ENCODE measurements at places on chromosomes 2 and 18.
A peak's percentile ranks its signal among the peaks of the same experiment; 100 is the strongest.

DNA sequence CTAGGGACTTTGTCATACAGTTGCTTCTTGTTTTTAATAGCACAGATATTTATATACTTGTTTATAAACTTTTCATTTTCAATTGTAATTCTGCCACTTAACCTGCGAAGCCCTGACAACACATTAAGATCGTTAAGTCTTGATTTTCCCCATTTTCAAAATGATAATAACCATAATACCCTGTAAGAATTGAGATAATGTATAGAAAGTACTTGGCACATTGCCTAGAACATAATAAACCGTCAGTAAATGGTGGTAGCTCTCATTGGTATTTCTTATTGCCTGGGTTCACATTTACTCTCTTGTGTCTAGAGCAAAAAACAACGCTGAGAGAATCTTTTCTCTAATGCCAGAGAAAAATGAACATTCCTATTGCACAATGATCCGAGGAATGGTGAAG, 18.6 kb downstream of the PTCD3 start:
- DNase-seq = no peak

DNA sequence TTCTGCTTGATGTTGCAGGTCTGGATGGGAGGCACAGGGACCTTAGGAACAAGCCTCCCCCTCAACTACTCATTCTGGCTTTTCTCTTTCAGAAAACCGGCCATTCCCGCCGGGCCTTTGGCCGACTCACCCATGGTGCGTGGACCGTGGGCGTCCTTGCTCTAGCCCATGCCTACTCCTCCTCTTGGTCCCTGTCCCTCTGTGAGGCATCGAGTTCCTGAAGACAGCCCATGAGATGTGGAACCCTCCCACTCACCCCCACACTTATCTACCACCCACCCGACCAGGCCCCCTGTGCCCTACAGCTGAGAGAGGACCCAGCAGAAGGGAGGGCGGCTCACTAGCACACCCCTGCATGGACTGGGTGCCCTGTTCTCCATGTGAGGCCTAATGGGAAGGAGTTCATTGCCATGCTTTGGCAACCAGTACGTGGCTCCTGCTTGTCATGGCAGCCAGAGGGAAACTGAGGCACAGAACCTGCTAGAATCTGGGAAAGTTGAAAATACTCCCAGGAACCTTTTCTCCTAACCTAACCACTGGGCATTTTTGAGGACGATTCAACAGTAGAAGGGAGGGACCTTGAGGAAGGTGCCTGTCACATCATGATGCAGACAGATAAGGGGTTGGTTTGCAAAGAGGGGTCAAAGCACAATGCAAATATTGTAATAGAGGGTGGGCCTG, 8.5 kb downstream of the SPEG start:
- no peak for DNase-seq

DNA sequence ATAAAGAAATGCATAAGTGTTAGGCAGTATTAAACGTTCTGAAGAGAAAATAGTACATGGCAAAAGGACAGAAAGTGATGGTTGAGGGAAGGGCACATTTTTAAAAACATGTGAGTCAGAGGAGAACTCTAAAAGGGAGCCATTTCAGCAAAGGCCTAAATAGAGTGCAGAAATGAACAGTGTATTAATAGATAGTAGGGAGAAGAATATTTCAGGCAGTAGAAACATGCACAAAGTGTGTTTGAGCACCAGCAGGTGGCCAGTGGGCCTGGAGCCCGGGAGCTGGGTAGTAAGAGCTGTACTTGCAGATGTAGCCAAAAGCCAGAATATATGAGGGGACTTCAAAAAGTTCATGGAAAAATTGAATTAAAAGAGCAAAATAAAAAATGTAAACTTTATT, 288.1 kb upstream of the FIGN start:
- no peak for DNase-seq

DNA sequence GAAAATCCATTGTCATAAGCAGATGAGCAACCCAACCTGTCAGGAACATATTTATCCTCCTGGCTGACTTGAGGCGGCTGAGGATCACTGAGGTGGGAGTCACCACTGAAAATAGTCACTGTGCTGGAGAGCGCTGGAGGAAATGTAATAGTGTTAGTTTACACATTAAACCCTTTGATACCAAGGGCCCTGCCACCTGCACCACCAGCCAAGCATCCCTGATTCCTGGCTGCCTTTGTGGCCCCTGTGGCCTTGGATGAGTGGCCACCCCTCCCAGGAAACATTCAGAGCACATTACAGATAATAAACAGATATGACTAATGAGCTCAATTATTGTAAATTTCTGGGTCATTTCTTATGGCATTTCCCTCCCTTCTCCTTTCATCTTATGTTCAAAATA, 105.9 kb downstream of the LYPD1 start:
- no peak for DNase-seq

DNA sequence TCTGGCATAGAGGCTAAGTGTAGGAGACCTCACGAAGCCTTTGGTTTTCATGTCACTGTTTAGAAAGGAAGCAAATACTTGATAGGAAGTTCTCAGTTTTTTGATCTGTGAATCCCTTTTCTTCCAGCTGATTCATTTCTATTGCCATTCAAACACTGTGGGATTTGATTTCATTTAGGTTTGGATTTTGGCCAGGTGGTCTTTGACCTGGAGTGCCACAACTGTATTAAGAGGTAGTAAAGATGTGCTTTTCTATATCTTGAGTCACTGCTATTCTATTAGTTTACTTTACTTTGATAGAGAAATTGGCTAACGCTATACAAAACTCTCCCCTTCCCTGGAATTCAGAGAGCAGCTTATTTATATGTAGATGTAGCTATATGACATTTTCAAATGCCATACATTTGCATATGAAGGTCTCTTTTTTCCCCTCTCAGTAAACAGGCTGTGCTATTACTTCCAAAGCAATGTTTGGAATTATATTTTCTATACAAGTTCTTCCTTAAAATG, 132.4 kb upstream of the CAVIN2 start:
- DNase-seq = no peak

GRCh38 chr2:136168720-136169119, 50.8 kb upstream of the CXCR4 start:
- no peak for DNase-seq

GRCh38 chr2:230944123-230944653, 19.1 kb upstream of the GPR55 start:
- DNase-seq = no peak

DNA sequence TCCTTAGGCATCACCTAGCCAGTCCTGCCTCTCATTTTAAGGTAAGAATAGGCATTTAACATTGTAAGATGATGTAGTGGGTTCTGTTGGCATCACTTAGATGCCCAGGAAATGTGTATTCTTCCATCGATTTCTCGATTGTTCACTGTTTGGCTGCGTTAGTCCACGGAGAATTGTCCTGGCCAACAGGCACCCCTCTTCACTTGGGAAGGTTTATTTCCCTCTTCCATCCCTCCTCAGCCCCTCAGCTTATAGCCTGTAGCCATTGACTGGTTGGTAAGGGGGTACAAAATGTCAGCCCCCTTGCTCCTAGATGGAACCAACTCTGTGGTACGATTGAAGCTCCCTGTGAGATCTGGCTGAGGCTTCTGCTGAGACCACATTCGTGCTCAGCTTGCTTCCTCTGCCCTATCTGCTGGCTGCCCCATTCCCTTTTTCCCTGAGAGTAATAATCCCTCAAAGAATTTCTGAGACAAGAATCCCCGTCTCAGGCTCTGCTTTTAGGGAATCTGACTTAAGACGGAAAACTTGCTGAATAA, 43.4 kb downstream of the PLEKHA3 start:
- no peak for DNase-seq

DNA sequence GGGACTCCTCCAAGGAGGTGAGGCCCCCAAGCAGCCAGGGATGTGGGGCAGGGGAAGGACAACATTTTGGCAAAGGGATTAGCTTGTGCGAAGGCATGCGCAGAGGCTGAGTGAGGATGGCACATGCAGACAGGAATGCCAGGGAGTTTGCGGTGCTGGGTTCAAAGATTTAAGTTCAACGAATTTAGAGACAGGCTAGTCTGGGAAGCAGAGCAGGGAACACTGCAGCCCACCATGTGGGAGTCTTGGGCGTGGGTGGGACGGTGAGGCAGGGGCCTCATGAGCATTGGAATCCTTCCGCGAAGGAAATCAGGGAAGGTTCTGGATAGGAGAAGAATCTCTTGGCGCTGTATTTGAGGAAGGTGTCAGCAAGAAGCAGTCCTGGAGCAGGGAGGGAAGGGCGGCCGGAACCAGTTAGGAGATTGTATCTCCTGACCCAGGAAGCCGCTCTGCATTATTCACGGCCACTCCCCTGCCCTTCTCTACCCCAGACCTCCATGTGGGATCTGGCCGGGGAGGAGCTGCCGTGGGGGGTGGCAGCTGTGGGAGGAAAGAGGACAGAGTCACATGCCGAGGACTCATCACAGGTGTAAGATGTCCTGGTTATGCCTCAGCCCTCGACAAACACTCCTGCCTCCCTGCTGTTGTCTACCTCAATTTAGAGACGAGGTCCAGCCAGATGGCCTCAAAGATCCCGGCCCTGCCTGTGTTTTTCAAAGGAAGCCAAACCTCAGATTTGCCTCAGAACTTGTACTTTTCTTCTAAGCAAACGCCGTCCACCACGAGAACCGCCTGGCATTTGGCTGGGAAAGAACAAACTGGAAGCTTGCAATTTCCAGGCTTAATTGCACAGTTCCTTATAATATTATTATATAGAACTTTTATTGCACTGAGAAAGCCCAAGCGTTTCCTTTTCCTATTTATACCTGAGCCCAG, 123.7 kb upstream of the SMAD2 start:
- no peak for DNase-seq

DNA sequence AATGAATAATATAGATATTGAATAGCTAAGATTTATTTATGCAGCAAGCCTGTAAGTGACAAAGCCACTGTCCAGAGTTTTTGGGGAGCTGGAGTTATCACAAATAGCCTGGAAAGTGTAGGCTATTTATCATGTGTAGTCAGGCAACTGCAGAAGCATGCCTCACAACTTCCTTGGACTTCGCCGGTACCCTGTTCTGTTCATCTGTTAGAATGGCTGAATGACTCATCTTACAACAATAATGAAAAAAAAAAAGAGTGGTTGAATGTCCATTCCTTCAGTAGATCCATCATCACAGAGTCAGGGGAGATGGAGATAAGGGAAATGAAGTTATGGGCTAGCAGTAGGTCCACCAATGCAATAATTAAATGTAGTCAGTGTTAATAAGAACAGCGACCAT, 24.0 kb upstream of the ATP5MC3 start:
- no peak for DNase-seq

DNA sequence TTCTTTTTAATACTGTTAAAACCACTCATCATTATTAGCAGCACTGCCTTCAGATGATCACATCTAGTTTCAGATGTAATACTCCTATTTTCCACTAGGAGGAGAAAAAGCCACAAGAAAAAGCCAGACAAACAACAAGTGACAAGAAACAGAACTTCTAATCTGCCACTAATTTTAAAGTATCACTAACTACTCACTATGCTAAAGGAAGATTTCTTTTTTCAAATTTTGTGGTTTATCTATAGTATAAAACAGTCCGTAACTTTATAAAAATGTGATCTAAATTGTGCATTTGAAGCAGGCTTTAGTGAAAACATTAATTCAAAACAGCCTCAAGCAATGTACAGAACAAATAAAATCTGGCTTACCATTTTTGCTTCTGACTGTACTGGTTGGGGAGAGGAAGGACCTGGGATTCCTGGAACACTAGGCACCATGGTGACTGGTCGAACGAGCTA, 56.8 kb downstream of the ATF2 start:
- DNase-seq = no peak

DNA sequence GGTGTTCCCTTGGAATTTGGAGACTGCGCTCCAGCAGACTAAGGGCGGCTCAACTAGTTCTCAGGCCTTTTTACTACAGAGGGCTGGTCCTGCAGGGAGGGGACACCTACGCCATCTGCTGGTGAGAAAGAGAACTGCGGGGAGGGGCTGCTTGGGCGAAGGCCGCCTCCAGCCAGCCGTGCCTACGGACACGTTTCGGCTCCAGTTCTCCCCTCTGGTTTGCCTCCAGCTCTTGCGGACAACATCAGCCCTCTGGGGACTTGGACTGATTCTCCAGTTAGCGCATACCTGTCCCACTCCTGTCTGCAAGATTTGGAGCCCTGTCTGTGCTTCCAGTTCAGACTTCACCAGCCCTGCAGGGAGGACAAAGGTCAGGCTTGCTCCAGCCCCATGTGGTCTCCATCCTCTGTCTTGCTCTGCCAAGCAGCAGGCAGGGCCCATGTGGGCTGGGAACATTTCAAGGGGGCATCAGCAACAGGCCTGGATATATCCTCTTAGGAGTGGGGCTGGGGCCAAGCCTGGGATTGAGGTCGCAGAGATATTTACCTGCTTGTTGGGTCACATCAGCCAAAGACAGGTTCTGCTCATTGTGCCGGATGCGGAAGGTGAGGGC, 10.3 kb downstream of the PTPRN start:
- peak; percentile 91 for DNase-seq

GRCh38 chr18:45197526-45197970, 417.7 kb upstream of the SLC14A2 start:
- DNase-seq = no peak

DNA sequence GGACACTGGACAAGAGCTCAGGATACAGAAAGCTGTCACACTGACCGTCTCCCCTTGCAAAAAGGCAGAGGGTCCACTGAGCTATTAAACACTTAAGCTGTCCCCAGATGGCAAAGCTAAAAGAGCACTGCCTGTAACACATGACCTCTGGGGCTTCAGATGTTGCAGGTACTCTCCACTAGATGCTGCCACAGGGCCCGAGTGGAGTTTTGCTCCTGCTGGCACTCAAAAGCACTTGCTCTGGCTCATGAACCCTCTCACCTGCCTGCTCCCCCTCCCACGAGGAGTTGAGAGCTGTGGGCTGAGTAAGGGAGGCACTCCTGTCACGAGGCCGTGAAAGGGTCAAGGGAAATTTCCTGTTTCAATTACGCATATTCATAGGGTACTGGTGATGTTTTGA, 227.9 kb downstream of the PRKCE start:
- no peak for DNase-seq

GRCh38 chr2:19911808-19912509, 10.2 kb upstream of the TTC32 start:
- no peak for DNase-seq

GRCh38 chr2:110741491-110741980, 9.2 kb downstream of the ACOXL start:
- DNase-seq = no peak

DNA sequence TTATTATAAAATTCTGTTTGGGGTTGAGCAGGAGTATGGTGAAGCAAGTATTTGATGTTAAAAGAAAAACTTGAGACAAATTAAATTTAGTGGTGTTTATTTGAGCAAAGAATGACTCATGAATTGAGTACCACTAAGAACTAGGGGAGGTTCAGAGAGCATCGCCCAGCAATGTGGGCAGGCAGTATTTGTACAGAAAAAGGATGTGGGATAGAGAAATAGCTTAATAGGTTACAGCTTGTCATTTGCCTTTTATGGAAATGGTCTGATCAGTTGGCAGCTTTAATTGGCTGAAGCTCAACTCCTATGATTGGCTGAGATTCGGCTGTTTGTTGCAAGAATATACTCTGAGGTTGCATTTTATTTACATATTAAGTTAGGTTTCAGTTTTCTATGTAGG, 68.2 kb downstream of the LRATD1 start:
- no peak for DNase-seq

- no peak for DNase-seq
Observed at GRCh38 chr2:216571178-216571908, 61.9 kb upstream of the IGFBP2 start.

- DNase-seq = no peak
Observed at GRCh38 chr2:203751685-203752271, 45.3 kb downstream of the CD28 start.

All from activated CD4-positive, alpha-beta T cell treated with anti-CD3 and anti-CD28 coated beads for 4 hours (primary cell).